ENCODE measurements at places on chromosomes 13 and 19.
A peak's percentile ranks its signal among the peaks of the same experiment; 100 is the strongest.

GRCh38 chr13:78319101-78319627, 284.2 kb downstream of the POU4F1 start:
- DNase-seq: no peak

GRCh38 chr19:40627486-40628279, 26.5 kb downstream of the LTBP4 start:
- DNase-seq: no peak

- no peak for DNase-seq
Observed at GRCh38 chr19:10812902-10813404, 23.1 kb downstream of the TMED1 start.

- DNase-seq: no peak
Observed at GRCh38 chr19:48833977-48834376, 2.3 kb downstream of the HSD17B14 start.

- DNase-seq: peak; percentile 60
Observed at GRCh38 chr19:10074153-10074552, 12.0 kb upstream of the SHFL start.

DNA sequence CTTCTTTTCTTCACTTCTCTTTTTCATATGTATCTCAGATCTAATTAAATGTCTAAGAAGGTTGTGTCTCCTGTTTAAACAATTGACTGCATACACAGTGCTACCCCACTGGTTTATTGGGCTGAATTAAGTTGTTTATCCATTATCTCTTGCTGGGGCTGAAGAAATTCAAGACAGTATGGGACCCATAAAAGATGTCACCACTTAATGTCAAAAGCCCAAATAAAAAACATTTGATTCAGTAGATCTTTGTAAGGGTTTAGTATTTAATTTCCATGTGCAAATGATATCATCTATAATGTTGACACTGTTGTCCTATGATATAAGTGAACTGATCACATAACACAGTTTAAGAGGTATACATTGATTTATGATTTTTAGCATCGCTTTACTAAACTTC, 1431.9 kb upstream of the PCDH20 start:
- no peak for DNase-seq

- no peak for DNase-seq
Observed at GRCh38 chr19:13781547-13781946, 7.3 kb downstream of the C19orf53 start.

DNA sequence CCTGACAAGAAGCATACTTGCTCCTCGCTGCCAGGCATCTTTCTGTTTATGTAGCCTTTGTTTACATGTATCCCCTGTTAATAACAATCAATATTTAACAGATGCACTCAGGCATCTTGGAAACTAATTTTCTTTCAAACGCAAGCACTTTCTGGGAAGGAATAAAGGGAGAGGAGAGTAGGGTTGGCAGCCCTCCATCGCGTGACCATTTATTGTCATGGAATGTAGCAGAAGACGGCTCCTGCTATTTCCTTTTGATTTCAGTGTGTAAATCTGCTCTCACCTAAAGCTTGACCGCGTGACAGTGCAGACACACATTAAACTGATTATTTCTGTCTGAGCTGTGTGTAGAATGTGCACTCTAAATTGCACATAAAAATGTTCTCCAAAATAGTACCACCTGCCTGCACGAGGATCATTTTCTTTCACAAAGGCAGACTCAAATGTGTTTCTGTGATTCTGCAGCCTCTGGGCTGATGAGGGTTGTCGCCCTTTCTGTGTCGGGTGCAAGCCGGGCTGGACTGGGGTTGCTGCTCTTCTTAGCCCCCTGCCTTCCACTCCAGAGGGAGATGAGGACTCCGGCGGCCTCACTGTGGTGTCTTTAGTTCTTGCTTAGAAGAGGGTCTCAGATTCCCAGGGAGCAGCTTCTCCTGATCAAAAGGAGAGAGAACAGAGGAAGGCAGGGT, 223.5 kb upstream of the MAB21L1 start:
- no peak for DNase-seq

DNA sequence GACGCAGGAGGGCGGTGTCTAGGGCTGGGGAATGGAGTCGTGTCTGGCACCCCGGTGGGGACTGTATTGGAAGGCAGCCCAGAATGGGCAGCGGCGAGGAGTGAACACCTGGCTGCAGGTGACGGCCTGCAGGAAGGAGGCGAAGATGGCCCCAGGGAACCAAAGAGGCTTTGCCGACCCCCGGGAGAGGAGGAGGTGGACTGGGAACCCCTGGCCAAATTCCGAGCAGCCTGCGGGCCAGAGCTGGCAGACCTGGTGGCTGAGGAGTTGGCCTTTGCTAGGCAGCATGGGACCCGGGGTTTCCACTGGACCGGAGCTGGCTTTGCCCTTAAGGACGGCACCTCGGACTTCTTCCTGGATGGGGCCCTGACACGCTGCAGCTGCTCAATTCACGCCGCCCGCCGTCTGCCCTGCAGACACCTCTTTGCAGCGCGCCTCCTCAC, 25.9 kb downstream of the ZSWIM9 start:
- no peak for DNase-seq

DNA sequence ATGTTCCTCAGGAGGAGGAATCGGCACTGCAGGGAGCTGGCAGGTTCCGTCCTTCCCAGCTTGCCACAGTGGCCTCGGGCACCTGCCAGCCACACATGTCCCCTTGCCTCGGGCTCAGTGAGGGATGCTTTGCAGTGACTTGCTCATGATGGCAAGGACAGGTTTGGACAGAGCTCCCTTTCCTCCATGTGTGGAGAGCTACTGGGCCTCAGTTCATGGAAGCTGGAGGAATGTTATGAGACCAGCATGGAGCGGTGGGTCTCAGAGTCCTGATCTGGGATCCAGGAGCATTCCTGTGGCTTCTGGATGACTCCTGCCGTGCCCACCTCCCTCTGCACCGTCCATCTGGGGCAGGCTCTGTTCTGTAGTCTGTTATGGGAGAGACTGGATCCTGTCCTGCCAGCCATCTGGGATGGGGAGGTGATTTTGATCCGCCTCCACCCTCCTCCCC, 59.2 kb downstream of the SIPA1L3 start:
- DNase-seq: no peak

GRCh38 chr13:78015782-78016181, 97.2 kb upstream of the EDNRB start:
- no peak for DNase-seq

GRCh38 chr19:33493401-33494275, 28.0 kb downstream of the PEPD start:
- no peak for DNase-seq

DNA sequence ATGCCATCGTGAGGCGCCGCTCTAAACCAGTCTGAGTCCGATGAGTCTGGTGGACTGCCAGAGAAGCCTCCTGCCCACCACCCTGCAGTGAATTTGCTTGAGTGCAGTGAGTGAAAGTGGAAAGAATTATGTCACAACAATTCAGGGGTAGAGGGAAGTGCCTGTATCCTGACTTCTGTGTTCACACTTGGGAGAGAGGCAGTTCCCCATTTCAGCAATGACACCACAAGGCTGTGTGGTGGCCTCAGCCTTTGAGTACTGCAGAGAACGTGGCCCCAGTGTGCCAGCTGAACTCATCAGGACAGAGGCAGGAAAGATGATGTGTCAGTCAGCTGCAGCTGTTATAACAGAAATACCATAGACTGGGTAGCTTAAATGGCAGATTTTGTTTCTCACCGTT, 155.6 kb downstream of the COG6 start:
- no peak for DNase-seq

GRCh38 chr19:16626796-16627192, 1.2 kb downstream of the MED26 start:
- DNase-seq: no peak

GRCh38 chr19:54024660-54025059, 33.2 kb downstream of the CACNG6 start:
- no peak for DNase-seq

DNA sequence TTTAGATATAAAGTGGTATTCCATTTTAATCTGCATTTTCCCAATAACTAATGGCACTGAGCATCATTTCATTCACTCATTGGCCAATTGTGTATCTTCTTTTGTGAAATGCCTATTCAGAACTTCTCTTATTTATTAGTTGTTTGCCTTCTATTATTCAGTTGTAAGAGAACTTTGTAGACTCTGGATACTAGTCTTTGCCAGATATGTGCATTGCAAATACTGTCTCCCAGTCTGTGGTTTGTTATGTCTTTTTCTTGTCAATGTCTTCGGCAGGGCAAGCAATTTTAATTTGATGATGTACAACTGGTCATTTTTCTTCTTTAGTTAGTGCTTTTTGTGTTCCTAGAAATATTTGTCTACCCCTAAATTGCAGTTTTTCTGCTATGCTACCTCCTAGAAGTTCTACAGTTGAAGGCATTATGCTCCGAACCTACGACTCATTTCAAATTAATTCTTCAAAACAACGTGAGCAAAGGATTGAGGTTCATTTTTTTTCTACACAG, 115.9 kb downstream of the TSHZ3 start:
- DNase-seq: no peak

GRCh38 chr13:38223089-38223488, 126.6 kb upstream of the UFM1 start:
- no peak for DNase-seq

DNA sequence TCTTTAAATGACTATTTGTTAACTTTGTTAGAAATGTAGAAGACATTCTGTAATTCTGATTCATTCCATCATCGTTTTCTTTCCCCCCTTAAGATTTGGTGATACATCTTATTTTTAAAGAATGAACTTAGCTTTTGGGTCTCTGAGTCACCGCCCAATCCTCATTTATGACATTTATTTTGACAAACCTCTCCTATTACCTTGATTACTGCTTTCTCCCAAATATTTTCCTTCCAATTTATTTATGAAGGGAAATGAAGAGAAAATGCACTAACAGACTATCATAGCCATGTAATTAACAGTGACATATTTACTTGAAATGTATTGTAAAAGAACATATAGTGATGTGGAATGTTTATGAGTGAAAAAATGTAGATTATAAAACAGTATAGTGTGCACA, 241.6 kb downstream of the DCLK1 start:
- DNase-seq: no peak

- peak; percentile 99 for DNase-seq
Observed at GRCh38 chr19:10565567-10566407, at the start of gene KRI1. TSS of gene KRI1 (minus strand) at chr19:10566010. CDS start at chr19:10565999, 11 bp downstream.

DNA sequence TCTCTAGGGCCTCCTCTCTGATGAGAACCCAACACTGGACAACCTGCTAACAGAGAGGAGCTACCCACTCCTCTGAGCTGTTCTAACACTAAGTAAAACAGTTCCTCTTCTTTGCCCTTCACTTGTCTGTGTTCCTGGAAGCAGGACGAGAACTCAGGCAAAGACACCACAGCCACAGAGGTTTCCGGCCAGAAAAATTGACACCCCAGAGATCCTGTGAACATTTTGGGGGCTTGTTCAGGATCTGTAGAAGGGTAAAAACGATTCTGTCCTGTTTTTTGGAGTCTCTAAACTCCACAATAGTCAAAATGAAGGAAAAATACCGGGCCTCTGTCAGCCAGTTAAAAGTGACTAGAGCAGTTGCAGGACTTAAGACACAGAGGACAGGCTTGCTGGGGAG, 165.9 kb downstream of the B3GLCT start:
- no peak for DNase-seq

GRCh38 chr19:39237200-39238184, 7.3 kb downstream of the IFNL3 start:
- DNase-seq: peak; percentile 47

GRCh38 chr19:35501684-35502083, 11.4 kb upstream of the KRTDAP start:
- no peak for DNase-seq

DNA sequence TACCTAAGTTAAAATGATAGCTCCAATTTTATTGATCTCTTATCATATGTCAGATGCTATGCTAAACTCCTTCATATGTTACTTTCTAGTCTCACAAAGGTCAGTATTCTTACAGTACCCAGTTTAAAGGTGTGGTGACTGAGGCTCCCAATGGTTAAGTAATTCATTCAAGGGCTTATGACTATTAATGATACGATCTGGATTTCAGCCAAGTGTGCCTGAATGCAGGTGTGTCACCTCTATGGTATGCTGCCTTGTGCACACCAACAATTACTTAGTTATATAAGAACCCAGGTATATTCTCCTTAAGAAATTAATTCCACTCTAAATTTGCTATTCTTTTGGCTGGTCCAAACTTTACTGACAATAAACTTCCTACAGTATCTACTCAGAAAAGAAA, 84.6 kb upstream of the TRPC4 start:
- DNase-seq: no peak

DNA sequence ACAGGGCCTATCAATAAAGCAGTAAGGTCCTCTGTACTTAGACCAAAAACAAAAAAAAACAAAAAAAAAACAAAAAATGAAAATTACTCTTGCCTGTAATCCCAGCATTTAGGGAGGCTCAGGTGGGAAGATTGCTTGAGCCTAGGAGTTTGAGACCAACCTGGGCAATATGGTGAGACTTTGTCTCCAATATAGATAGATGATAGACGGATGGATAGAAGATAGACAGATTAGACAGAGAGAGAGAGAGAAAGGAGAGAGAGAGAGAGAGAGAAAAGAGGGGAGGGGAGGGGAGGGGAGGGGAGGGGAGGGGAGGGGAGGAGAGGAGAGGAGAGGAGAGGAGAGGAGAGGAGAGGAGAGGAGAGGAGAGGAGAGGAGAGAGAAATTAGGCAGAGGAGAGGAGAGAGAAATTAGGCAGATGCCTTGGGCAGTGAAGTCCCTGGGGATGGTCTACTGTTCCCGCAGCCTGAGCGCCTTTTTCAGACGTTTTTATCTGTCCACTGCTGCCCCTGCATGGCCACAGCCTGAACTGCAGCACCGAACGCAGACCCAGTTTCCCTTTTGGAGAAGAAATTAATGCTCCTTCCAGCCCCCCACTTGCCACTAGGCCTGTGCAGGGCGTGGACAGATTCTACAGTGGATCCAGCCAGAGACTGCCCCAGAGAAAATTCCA, 9.8 kb upstream of the ZNF627 start:
- peak; percentile 75 for DNase-seq

- DNase-seq: no peak
Observed at GRCh38 chr19:35161434-35161743, 6.9 kb downstream of the FXYD5 start.

DNA sequence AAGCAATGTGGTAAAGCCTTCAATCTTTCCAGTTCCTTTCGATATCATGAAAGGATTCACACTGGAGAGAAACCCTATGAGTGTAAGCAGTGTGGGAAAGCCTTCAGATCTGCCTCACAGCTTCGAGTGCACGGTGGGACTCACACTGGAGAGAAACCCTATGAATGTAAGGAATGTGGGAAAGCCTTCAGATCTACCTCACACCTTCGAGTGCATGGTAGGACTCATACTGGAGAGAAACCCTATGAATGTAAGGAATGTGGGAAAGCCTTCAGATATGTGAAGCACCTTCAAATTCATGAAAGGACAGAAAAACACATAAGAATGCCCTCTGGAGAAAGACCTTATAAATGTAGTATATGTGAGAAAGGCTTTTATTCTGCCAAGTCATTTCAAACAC, 15.6 kb upstream of the ZNF763 start:
- no peak for DNase-seq

GRCh38 chr13:45416516-45417128, 1.6 kb downstream of the SLC25A30 start:
- no peak for DNase-seq

- peak; percentile 20 for DNase-seq
Observed at GRCh38 chr13:100721885-100722512, 47.4 kb upstream of the TMTC4 start.

- DNase-seq: no peak
Observed at GRCh38 chr13:40764587-40765403, 6.2 kb downstream of the MRPS31 start.
